ENCODE measurements at places on chromosomes 1 and 21. TPM values are rescaled to one million over a fixed set of nuclear protein-coding genes. Genes with fewer than 3 reads are reported as not detected.

The CYP4B1 gene
- 3.6 TPM for polyA plus RNA-seq

The C1orf210 gene
- not detected for polyA plus RNA-seq

The OR2L8 gene
- polyA plus RNA-seq: not detected

The PCSK9 gene
- 0.10 TPM for polyA plus RNA-seq

The LYST gene
- polyA plus RNA-seq: 10.5 TPM

The CFHR3 gene
- 0.59 TPM for polyA plus RNA-seq

The SH2D2A gene
- polyA plus RNA-seq: 0.40 TPM

Measured in adrenal gland (tissue), 19 donors.